ENCODE measurements at places on chromosomes 12 and 14. TPM values are rescaled to one million over a fixed set of nuclear protein-coding genes. Genes with fewer than 3 reads are reported as not detected.

The OR6C2 gene
- total RNA-seq, result not detected

The MBD6 gene
- total RNA-seq, result 10.6 TPM

The DLGAP5 gene
- total RNA-seq, result 0.84 TPM

The PIP4P1 gene
- 50.7 TPM for total RNA-seq

The MYF5 gene
- total RNA-seq, result not detected

All from mononuclear cell (primary cell).